ENCODE measurements at places on chromosomes 5 and 9.

DNA sequence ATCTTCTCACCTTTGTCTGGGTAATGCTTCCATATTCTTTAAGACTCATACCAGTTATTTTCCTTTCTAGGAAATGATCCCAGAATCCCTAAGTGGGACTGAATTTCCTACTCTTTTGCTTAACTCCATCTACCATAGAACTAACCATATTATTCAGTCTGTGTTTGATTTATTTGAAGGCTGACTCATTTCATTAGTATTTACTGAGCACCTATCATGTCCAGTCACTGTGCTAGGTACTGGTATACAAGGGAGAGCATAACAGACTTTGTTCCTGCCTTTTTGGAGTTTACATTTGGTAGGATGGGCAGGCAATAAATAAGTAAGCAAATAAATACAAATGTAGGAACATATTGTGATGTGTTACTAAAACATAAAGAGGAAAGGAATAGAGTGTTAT, 4.3 kb downstream of the NPR2 start:
- no peak for DNase-seq

DNA sequence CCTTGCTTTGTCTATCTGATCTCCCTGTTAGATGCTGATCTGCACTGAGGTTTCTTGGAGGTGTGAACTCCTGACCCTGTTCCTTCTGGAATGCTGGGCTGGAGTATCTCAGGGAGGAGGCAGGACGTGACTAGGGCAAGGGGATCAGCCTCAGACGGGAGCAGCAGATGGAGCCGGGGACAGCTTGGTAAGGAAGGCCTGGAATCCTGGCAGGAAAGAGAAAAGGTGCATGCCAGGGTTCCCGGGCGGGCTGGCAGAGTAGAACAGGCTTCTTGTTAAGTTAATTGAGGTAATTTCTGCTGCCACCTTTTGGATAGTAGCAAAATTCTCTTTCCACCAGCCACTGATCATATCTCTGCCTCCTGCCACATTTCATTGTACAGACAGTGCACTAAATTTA, 180.9 kb downstream of the ZNF462 start:
- DNase-seq = no peak

DNA sequence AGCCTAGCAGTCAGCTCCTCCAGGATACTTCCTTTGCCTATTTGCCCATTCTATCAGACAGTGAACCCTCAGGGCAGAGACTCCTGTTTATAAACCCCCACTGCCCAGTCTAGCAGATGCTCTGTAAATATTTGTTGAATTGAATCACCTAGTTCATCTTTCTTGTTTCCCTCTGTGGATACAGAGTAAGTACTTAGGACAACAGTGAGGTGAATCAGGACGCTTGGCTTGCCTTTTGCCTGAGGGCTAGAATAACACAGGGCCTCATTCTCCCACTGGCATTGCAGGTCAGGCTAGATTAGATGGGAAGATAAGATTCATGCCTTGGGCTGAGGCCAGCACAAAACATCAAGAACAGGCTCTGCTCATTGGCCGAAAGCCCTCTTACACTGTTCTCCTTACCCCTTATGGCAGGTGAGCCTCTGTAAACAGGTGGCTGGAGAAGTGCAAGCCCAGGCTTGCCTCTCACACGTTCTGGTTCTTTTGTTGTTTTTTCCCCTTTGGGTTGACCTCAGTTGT, 22.2 kb downstream of the TNFSF8 start:
- DNase-seq = no peak

DNA sequence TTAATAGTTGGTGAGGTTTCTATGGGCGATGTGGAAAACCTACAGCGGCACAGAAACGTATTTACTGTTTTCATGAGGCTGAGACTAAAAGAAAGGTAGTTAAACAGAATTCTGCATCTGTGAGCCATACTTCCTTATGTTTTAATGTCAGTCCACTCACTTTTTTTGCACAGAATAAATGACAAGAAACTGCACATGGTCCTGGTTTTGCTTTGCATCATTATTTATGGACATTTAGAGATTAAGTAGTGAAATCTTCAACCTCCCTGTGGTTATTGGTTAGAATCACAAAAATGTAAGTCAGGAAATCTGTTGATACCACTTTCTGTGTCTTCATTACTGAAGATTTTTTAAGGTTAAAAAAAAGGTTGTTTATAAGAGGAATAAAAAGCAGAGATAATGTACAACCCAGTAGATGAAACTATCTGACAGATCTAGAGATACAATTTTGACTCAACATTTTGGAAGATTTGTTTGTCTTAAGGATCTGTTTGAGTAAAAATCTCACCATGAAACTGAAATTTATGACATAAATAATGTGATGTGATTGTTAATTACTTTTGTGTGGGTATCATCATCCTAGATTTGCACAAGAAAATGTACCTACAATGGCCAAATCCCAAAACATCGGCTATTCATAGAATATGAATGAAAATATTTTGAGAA, 2.4 kb downstream of the PRR16 start:
- DNase-seq = no peak

DNA sequence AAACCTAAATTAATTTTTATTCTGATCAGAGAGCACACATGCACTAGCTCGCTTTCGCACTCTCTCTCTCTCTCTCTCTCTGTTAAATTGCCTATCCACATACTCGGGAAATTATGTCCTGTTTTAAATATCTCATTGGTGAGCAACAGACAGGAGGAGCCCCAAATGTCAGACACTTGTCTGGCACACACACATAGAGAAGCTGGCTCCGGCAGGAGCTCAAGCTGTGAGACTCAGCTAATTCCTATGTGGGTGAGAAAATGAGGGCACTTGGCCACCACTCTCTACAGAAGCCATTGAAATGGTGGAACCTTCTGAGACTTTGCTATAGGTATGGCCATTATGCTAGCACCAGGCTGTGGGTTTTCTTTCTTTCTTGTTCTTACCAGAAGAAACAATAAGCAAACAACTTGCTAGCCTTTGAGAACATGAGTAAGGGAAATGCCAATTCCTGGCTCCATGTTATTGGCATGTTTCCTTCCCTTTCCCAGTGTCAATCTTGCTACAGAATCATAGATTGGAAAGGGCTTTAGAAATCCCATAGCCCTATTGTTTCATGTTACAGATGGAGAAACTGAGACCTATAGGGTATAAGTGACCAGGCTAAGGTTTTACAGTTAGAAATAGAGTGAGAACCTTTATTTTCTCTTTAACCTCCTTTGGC, 9.0 kb downstream of the RFX3 start:
- no peak for DNase-seq

DNA sequence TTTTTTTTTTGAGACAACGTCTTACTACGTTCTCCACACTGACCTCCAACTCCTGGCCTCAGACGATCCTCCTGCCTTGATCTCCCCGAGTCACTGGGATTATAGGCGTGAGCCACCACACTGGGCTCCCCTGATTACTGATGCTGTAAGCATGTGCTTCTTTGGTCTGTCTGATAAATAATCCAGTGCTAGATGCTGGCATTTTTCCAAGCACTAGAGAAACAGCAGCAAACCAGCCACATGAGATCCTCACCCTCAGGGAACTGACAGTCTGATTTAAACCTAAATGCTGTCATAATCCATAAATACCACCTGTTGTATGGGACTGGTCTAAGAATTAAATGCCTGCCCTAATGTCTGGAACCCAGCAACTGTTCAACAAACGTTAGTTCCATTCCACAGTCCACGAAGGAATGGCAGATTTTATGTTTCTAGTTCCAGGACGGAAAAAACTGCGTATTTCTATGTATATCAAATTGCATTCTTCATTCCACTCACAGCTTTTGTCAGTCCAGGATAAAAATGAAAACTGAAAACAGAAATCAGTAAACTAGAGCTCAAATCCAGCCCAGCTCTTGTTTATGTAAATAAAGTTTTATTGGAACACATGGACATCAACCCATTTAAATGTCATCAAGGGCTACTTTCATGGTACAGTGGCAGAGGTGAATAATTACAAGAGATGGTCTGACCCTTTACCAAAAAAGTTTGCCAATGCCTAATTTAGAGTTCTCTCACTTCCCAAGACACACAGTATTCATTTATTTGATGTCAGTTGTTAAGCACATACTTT, 20.1 kb downstream of the SLC35D2 start:
- peak; percentile 18 for DNase-seq

DNA sequence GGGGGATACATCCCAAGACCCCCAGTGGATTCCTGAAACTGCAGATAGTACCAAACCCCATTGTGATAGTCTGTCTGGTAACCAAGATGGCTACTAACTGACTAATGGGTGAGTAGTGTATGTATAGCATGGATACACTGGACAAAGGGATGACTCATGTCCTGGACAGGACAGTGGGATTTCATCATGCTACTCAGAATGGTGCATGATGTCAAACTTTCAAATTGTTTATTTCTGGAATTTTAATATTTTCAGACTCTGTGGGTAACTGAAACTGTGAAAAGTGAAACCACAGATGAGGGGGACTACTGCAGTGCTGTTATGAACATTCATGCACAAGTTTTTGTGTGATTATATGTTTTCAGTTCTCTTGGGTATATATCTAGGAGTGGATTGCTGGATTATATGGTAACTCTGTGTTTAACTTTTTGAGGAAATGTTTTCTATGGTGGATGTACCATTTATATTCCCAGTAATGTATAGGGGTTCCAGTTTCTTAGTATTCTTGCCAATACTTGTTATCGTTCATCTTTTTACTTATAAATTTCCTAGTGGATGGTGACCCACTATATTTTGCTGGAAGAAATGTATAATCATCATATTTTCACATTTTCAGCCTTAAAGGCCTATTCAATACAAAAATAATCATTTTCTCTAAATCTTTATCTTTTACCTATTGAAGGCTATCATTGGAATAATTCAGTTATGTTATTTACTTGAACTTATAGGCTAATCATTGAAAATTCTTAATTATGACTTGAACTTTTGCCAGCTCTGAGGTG, 140.9 kb downstream of the NR3C1 start:
- DNase-seq = no peak

GRCh38 chr5:123921193-123921592, 409.2 kb downstream of the CSNK1G3 start:
- no peak for DNase-seq

- no peak for DNase-seq
Observed at GRCh38 chr9:33633636-33634035, 109.6 kb downstream of the ANKRD18B start.

- DNase-seq = no peak
Observed at GRCh38 chr5:122941737-122942136, 94.8 kb downstream of the PPIC start.

- no peak for DNase-seq
Observed at GRCh38 chr5:6597557-6597956, 35.3 kb downstream of the NSUN2 start.

Measured in hematopoietic multipotent progenitor cell treated with erythropoietin and hydrocortisone succinate and interleukin-3 and kit ligand, for 17 days (in vitro differentiated cells).